ENCODE measurements at places on chromosomes 13 and 19.

DNA sequence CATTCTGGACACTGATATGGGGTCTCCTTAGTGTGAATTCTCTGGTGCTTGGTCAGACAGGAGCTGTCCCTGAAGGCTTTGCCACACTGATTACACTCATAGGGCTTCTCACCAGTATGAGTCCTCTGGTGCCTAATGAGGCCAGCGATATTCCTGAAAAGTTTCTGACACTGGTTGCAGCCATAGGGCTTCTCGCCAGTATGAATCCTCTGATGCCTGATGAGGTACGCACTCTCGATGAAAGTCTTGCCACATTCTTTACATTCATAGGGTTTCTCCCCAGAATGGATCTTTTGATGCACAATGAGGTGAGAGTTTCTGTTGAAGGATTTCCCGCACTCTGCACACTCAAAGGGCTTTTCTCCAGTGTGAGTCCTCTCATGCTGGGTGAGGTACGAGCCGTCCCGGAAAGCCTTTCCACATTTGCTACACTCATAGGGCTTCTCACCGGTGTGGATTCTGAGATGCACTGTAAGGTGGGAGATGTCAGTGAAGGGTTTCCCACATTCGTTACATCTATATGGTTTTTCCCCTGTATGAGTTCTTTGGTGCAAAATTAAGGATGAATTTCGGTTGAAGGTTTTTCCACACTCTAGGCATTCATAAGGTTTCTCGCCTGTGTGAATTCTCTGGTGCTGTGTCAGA is 22.4 kb downstream of the ZNF329 start:
- no peak for DNase-seq

DNA sequence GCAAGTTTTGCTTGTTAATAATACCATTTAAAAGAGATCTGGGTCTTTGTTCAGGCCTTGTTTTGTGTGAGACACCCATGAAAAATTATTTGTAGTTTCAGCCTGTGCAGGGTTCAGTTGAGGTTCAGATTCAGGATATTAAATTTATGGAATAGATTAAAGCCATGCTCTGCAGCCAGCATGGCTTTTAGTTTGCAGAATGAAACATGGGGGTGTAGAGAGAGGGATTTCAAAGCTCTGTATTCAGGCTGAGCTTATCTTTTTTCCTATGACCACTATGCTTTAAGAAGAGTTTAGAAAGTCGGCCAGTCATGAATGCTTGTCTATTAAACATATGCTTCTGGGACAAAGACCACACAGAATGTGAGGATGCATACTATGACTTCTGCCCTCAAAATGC is 73.6 kb downstream of the DCLK1 start:
- DNase-seq: no peak

DNA sequence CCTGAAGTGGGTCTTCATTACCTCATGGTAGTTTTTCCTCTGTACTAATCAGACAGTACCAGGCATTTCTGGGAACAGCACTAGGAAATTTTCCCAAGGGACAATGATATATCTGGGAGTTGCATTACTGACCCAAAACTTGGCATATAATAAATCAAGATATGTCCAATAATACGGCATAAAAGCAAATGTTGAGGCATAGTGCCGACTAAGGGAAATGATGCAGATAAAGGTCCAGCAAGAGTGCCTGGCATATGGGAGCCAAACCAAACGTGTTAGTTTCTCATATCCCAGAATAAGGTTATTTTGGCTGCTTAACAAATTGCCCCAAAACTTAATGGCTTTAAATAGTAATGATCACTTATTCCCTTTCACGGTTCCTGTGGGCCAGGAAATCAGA is 12.1 kb upstream of the TDRD3 start:
- no peak for DNase-seq

- DNase-seq: peak; percentile 72
These were observed 831 bp downstream of the PGPEP1 start for GRCh38 chr19:18340990-18341868.

- no peak for DNase-seq
These were observed 48.0 kb downstream of the COMP start for GRCh38 chr19:18742838-18743783.

- no peak for DNase-seq
These were observed 11.7 kb downstream of the NDUFB7 start for GRCh38 chr19:14559916-14560775.

GRCh38 chr19:15253061-15253460 is 20.8 kb upstream of the EPHX3 start:
- DNase-seq: no peak

DNA sequence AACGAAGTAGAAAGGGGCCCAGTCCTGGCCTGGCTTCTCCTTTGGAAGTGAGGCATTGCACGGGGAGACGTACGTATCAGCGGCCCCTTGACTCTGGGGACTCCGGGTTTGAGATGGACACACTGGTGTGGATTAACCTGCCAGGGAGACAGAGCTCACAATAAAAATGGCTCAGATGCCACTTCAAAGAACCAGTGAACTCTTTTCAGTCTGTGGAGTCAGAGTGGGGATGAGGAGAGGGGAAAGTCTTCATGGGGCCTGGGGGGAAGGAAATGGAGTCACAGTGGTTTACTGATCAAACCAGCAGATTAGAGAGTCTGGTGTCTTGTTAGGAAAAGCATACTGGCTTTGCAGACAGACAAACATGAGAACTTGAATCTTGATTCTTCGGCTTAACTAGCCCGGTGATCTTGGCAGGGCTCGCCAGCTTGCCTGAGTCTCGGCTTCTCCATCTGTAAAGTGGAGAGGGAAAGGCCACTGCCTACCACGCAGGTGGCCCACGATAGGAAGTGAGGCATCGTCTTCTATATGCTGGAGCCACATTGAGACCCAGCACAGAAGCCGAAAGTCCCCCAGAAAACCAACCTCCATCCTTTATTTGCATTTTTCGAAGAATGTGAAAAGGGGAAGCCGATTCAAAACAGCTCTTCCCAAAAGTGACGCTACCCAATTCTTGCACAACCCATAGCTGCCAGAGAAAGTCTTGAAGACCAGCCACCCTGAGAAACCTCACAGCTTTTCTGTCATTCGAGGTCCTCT is at the start of gene FFAR1:
Gene FFAR1, plus strand, starts transcription at position 732 of the 759 bp plus-strand sequence. CDS start 3,650 bp downstream, outside the sequence.
- DNase-seq: no peak

DNA sequence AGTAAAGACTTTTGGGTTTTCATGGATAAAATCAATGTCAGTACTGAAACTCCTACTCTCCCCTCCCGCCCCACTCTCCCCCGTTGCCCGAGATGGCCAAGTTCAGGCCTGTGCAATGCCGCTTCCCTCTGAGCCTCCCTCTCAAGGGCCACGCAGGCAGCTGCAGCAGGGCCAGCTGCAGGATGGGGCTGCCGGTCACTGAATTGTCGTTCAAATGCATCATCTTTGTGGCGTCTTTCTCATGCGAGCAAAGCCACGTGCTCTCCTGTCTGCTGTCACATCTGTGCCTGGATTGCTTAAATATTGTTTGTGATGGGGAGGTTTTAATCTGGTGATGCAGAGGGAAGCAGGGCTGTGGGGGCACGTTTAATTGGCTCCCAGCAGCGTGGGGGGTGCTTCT is 26.6 kb downstream of the SHISA2 start:
- no peak for DNase-seq

- DNase-seq: no peak
These were observed 11.2 kb downstream of the ZNF83 start for GRCh38 chr19:52626915-52627314.

DNA sequence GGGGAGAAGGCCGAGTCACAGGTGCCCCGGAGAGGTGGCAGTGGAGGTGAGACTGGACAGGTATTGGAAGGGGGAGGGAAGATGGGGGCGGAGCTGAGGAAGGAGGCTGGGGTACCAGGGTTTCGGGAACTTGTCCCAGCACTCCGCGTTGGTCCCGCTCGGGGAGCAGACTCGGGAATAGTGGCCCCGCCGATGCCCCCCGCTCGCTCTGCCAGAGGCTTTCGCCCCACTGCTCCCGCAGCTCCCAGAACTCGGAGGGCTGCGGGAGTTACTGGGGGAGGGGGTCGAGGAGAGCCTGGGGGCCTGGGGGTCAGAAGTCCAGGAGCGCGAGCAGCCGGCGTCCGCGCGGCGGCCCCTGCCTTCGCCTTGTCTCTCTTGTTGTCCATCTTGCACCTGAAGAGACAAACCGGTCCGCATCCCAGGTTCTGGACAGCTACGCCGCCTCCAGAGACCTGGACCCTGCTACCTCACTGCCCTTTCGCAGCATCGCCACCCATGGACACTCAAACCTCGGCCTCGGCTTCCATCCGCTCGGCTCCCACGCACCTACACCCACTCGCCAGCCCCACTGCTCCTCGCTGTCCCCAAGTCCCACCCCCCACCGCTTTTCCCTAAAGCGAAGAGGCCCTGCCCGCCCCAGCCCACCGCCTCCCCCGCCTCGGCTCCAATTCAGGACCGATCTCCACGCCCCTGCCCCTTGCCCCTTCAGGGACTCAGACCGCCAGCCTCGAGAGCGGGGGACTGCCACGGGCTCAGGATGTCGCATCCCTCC is 700 bp downstream of the PRR36 start:
- DNase-seq: no peak

DNA sequence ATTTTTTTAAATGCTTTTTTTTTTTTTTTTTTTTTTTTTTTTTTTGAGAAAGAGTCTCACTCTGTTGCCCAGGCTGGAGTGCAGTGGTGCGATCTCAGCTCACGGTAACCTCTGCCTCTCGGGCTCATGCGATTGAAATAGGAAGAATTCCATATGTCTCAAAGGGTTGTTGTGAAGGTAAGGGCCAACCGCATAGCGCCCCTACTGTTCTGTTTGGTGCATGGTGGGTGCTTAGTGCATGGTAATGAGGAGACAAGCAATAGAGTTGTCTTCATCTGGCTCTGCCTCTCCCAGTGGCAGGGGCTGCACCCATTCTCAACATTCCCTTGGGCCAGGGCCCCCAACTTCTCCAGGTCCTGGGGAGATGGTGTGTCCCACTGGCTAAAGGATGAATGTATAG is 68.7 kb downstream of the RASL11A start:
- peak; percentile 24 for DNase-seq

DNA sequence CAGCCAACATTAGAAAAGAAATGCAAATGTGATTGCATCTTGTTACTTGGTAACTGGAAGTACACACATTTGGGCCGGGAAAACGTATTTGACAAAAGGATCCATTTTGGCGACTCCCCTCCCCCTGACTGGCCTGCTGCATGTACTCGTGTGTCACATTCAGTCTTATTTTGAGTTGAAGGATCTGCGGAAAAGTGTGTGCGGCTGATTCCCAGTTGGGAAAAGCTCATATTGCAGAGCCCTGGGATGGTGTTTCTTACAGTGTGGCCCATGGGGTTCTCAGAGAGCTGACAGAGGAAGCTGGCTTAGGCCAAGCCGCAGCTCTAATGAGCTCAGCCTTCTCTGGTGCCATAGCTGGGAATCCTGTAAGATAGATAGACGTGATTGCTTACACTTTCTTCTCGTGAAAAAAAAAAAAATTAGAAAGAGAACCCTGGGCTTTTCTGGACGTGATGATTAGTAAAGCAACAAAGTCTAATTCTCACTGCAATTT is 170.3 kb upstream of the ARGLU1 start:
- DNase-seq: no peak

DNA sequence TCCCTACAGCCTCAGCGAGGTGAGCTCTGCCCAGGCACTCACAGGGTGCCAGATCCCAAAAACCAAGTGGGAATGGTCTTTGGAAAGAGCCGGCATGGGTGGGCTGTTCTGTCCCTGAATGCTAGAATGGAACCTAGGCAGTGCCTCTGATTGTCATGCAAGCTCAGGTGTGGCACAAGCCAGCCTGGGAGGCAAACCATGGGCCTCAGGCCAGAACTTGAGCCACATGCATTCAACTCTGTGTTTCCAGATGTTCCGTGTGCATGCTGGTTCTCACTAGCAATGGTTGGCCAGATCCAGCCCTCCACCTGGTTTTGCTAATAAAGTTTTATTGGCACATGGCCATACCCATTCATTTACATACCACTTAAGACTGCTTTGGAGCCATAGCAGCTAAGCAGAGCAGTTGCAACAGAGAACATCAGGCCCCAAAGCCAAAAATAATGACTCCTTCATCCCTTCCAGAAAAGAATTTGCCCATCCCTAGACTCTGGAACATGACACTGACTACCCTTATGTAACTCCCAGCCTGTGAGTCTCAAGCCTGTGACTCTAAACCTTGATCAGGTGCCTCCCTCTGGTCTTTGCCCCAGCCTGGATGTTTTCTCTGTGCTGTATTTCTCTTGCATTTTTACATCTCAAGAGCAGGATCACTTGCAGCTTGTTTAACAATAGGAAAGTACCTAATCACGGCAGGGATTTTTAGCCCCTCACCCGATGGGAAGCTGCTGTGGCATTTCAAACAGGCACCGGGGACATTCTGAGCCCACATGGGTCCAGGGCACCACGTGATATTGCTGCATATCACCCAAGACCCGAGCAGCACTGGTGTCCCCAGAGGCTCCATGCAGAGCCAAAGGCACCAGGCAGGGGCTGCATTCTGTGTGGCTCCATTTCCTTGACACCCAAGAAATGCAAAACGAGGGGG is 55.4 kb upstream of the USE1 start:
- DNase-seq: no peak

- no peak for DNase-seq
These were observed 157.9 kb downstream of the UQCRFS1 start for GRCh38 chr19:29054886-29055675.

DNA sequence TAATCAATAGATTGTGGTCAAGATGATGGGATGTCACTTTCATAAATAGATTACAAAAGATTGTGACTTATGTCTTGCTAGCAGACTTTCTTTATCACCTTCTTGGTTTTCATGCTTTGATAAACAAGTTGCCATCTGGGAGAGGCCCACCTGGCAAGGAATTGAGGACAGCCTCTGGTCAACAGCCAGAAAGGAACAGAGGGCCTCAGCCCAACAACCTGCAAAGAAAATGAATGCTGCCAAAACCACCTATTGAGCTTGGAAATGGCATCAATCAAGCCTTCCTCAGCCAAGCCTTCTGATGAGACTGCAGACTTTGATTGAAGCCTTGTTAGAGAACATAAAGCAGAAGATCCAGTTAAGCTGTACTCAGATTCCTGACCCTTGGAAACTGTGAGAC is 288.6 kb downstream of the SPRY2 start:
- DNase-seq: no peak

DNA sequence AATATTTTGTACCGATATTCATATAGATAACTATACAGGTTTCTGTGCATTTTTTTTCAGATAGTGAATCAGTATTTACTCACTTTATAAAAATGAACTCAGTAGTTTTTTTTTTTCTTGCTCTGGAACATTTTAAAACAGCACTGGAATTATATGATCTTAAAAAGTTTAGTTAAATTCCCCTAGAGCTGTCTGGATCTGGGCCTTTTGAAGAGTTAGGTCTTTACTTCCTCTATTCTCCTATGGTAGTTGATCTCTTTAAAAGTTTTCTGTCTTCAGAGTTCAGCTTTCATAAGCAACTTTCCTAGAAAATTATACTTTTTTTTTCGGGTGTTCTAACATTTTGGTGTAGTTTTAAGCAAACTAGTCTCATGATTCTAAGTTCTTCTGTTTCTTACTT is 21.8 kb upstream of the RBM26 start:
- no peak for DNase-seq

- DNase-seq: peak; percentile 83
These were observed 23.5 kb downstream of the KCTD15 start for GRCh38 chr19:33819880-33820781.

Data from NCI-H69 (cell line).